ENCODE measurements at places on chromosomes 6 and 20. TPM values are rescaled to one million over a fixed set of nuclear protein-coding genes. Genes with fewer than 3 reads are reported as not detected.

MYLK2 gene
- 0.65 TPM for total RNA-seq

PRSS16 gene
- total RNA-seq: 3.3 TPM

NNAT gene
- total RNA-seq: not detected

FRK gene
- 1.4 TPM for total RNA-seq

SYCP2 gene
- 0.30 TPM for total RNA-seq

DPPA5 gene
- not detected for total RNA-seq

SPAG4 gene
- total RNA-seq: 5.0 TPM

PCSK2 gene
- not detected for total RNA-seq

TCP11 gene
- not detected for total RNA-seq

HEY2 gene
- total RNA-seq: 0.06 TPM

LAMP5 gene
- total RNA-seq: not detected

SEMG1 gene
- total RNA-seq: not detected

RREB1 gene
- 10.8 TPM for total RNA-seq

GPX5 gene
- total RNA-seq: not detected

RSPH4A gene
- 0.20 TPM for total RNA-seq

RWDD2A gene
- total RNA-seq: 1.4 TPM

TRIM40 gene
- total RNA-seq: not detected

SLC2A4RG gene
- 93.0 TPM for total RNA-seq

C20orf202 gene
- not detected for total RNA-seq

SAMD10 gene
- total RNA-seq: not detected

BMP5 gene
- not detected for total RNA-seq

MCHR2 gene
- not detected for total RNA-seq

PACRG gene
- total RNA-seq: not detected

MUC21 gene
- not detected for total RNA-seq

MEP1A gene
- not detected for total RNA-seq

ADGB gene
- not detected for total RNA-seq

EPB41L2 gene
- total RNA-seq: 32.8 TPM

TMEM244 gene
- total RNA-seq: not detected

TMC2 gene
- not detected for total RNA-seq

COL21A1 gene
- total RNA-seq: 0.55 TPM

SLC17A1 gene
- total RNA-seq: not detected

MOG gene
- not detected for total RNA-seq

WFDC11 gene
- total RNA-seq: not detected

ATP6V1G2 gene
- total RNA-seq: 0.46 TPM

RFX6 gene
- total RNA-seq: not detected

HLA-DRB5 gene
- not detected for total RNA-seq

E2F1 gene
- total RNA-seq: 22.3 TPM

RAMACL gene
- total RNA-seq: 0.10 TPM

CAGE1 gene
- total RNA-seq: not detected

MUC22 gene
- 0.03 TPM for total RNA-seq

SNAP91 gene
- total RNA-seq: 0.32 TPM

OXT gene
- not detected for total RNA-seq

TNF gene
- not detected for total RNA-seq

HLA-DOA gene
- not detected for total RNA-seq

CARMIL1 gene
- 9.9 TPM for total RNA-seq

EEF1E1 gene
- total RNA-seq: 60.8 TPM

SLC22A1 gene
- 2.0 TPM for total RNA-seq
